C1 segment of cervical spinal cord (tissue), 14 donors: ENCODE measurements at places on chromosomes 2 and 18.

DNA sequence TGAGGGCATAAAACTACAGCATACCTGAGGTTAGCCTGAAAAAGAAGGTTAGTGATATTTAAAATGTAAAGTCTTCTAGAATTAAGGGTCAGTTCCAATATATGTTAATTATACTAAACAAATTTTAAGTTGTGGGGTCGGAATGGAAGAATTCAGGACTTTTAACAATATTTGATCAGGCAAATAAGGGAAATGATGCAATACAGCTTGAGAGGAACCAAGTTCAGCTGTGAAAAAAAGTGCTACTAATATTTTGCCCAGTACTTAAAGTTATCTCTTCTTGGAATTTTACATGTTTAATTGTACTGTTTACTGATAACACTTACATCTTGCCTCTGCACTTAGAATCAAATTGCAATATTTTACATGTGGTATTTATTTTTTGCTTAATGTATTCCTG lies 345.5 kb upstream of the CWC22 start:
- DNase-seq = no peak

- DNase-seq = no peak
Observed at GRCh38 chr2:232146294-232146693, 184.8 kb downstream of the DIS3L2 start.

DNA sequence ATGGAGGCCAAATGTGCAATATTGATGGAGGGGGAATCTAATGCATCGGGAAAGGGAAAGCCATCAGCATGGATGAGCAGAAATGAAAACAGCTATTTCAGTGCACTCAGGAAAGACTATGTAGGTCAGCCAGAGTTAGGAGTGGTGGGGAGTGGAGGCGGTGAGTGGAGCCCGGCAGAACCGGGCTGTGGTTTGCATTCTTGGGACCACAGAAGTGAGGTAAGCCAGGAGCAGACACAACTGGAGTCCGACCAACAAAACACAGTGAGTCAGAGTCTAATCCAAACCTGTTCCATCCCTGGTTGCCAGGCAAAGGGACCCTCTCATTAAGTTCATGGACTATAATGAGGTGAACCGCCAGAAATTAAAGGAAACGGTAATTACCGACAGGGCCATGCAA lies 61.1 kb upstream of the RAB12 start:
- no peak for DNase-seq

DNA sequence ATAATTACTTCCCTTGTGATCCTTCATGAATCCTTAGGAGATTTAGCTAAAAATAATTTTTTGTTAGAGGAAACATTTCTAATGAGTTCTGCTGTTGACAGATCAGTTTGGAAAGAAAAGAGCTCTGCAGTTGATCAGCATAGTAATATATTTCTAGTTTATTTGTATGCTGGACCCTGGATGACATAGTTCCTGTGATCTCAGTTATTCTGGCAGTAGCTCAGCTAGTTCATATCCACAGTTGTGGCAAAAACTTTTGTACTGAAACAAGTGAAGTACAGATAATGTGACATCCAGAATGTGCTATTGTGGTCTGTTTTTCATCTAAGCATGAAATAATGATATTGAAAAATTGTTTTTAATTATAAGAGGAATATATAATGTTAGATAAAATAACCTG lies 33.7 kb downstream of the ABI2 start:
- DNase-seq = no peak

GRCh38 chr2:117851969-117852368 lies 37.5 kb downstream of the DDX18 start:
- DNase-seq = no peak

- DNase-seq = no peak
Observed at GRCh38 chr2:159164457-159164911, 122.0 kb downstream of the WDSUB1 start.

DNA sequence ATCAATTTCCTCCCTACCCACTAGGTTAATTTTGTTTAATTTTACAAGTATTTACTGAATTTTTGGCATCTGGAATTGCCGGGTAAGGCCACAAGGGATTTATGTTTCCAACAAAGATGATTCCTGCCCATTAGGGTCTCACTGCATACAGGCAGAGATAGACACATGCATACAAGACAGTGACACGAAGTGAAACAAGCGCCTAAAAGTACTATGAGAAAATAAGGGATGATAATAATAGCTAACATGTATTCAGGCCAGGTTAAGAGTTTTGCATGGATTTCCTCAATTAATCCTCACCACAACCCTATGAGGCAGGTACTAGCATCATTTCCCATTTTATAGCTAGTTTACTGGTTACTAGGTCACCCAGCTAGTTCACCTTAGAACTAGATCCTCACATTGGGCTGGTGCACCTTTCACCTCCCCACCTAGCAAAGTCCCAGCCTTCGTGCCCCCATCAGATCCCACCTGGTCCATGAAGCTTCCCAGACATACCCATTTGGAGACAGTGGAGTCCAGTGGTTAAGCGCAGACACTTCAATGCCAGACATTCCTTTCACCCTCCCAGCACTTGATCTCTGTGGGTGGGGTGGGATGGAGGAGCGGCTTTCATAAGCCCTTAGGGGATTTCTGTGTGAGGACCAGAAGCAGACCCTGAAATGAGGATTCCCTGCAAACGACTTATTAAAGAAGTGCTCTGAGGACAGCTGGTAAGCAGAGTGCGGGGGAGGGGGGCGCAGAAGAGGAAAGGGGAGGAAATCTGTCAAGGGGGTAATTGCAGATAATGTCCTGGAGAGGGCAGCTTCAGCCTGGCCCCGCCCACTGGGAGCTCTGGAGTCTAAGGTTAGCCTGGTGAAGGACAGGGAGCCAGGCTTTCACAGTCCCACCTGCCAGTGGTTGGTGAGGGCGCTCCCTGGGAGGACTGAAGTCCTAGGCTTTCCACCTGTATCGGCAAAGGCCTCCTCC lies 5.8 kb upstream of the DGUOK start:
- DNase-seq = no peak

- DNase-seq = no peak
Observed at GRCh38 chr2:227862741-227863588, 8.5 kb upstream of the DAW1 start.

DNA sequence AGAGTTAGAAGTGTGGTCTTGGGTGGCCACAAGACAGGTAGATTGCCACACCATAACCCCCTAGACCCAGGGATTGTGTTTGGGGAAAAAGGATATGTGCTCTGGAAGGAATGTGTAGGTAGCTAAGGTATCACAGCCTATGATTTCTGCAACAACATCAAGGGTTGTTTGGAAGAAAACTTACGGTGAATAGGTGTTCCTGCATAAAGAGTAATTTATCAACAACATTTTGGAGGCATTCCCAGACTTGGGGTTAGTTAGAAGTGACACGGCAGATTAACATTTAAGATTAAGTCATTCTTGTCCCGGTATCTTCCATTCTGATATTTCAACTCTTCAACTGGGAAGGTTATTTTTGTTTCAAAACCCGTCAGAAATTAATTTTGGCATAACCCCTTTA lies 65.5 kb downstream of the SPP2 start:
- DNase-seq = no peak

DNA sequence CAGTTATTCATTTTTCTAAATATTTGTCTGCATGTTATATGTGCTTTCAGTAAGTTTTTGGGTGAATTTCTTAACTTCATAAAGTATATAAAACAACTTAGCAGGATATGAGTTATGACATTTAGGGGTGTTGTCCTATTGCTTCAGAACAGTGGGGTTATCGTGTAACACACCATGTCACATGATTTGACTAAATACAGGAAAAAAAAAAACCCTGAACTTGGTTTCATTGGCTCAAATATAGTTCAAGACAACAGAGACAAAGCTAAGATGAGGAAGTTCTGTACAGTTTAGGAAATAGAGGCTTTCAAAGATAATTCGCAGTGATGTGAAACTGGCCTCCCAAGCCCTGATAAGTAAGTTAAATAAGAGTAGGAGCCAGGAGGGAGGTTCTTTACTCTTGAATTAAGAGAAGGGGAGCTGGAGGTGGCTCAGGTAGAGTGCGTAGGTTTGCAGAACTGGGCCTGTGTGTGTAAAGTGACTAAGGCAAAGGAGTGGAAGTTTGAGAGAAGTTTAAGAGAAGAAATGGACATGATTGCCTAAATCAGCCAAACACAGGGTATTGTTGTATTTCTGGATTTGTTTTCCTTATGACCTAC lies 53.9 kb downstream of the LIMS1 start:
- no peak for DNase-seq

DNA sequence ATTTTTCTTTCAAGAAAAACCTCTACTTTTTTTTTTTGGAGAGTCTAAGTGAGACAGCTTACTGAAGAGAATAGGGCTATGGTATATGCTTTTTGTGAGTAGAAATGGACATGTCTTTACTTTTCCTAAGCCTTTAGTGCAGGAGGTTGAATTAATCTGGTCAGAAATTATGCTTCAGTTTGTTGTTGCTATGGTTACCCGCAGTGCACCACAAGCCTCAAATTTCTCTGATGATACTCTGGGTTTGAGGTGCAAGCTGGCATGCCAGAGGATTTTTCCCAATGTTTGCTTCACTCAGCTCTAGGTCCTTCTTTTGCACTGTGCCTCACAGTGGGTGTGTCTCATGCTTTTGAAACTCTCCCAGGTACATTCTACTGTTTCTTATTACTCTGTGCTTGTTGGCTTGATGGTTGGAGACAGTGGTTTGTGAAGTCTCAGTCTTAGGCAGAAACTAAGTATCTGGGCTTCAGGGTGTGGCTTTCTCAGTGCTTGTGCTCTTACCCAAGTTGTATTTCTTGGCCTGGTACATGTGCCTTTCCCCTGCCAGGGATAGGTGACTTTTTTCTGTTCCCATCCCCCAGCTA lies 278.3 kb downstream of the RBM43 start:
- no peak for DNase-seq

GRCh38 chr2:106956416-106956815 lies 70.4 kb upstream of the ST6GAL2 start:
- DNase-seq = no peak

DNA sequence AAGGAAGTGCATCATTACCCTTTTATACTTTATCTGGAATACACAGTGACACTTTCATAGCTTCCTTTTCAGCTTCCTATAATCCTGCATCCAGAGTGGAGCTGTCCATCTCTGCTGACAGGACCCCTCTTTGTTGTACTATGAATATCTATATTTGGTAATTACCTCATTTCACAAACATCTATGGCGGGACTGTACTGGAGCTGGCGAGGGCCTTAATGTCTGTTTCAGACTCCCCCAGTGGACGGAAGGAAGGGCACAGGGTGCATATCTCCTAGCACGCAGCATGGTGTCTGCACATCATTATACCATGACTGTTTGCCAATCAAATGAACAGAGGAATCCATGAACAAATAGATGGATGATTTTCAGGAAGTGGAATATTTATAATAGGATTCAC lies 142.3 kb downstream of the SOX11 start:
- DNase-seq = no peak

DNA sequence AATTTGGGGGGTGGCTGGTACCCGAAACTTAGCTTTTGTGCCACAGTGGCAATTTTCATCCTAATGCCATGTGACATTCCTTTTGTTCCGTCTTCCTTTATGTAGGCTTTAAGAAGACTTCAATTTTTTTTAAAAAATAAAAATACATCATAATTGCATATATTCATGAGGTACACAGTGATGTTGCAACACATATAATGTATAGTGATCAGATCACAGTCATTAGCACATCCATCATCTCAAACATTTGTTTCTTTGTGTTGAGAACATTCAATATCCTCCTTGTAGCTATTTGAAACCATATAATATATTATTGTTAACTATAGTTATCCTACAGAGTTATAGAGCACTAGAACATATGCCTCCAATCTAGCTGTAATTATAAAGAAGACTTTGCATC lies 6.0 kb upstream of the CLIP4 start:
- no peak for DNase-seq

DNA sequence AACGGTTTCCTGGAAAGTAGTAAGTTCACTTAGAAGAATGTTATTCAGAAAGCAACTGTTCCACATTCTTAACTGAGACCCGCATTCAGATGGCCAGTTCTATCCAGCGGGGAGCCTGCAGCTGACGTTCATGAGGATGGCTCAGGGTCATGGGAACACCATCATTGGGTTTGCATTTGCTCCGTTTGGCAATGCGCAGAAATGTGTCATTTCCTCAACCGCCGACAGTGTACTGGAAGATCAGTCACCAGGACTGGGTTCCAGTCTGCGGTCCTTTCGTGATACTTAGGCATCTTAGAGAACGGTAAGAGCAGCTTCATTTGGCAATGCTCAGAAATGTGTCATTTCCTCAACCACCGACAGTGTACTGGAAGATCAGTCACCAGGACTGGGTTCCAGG lies 104.0 kb downstream of the DNER start:
- DNase-seq = no peak

DNA sequence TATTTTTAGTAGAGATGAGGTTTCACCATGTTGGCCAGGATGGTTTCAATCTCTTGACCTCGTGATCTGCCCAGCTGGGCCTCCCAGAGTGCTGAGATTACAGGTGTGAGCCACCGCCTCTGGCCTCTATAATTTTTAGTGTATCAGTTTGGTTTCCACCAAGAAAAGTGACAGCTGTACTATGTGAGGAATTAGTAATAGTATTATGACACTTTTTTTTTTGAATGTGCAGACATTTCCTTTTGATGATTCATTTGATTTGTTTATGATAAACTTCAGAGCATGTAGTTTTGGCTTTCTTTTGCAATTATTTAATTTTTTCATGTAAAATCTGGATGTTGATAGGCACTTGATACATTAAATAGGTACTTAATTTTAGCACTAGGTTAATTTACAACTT lies 61.5 kb downstream of the PTPN4 start:
- no peak for DNase-seq

DNA sequence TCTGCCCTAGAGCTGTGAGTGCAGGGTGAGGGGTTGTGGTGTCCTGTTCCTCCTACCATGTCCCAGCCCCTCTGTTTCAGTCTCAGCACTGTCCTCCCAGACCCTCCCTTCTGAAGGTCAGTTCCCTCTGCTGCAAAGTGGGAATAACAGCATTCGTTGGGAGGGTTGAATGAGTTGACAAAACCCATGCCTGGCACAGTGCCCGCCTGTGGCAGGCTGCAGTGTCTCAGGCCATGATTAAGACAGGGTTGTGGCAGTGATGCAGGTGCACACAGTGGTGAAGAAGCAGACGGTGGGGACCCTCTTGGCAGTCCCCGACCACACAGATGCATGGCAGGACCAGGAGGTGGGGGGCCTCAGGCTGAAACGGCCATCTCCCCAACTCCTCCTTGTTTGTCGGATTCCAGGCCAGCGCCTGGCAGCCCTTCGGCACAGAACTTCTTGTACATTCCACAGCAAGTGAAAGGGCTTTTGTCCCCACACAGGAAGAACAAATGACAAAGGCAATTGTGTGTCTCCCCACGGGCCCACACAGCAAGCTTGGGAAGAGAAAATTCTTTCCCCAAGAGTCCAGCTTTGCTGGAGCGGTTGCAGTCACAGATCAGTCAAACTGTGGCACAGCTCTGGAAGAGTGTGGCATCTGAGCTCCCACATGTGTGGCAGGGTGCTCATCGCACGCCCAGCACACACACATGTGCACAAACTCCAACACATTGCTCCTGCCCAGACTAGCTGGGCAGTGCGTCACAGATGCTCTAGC lies 92.0 kb upstream of the MSH2 start:
- peak; percentile 92 for DNase-seq

- DNase-seq = no peak
Observed at GRCh38 chr18:21820033-21820810, 79.6 kb downstream of the MIB1 start.

GRCh38 chr2:128550389-128550788 lies 231.7 kb upstream of the HS6ST1 start:
- DNase-seq = no peak

- DNase-seq = no peak
Observed at GRCh38 chr2:184067502-184067901, 530.8 kb upstream of the ZNF804A start.
